ENCODE measurements at places on chromosomes 1 and 21. TPM values are rescaled to one million over a fixed set of nuclear protein-coding genes. Genes with fewer than 3 reads are reported as not detected.

DNA sequence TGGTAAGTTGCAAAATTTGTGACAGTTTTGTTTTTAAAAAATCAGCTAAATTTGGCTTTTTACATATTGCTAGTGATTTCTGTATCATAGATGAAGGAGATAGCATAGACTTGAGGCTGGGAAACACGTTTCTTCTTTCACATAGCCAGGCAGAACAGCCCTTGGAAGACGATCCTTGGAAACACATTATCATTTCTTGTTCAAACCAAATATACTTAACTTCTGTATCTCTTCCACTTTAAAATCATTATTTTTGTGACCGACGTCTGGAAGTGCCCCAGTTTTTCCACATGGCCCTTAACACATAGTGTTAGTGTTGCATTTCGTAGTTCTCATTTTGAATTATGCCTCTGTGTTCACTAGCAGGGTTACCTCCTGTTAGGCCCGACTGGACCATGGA, 193.5 kb downstream of the SDCCAG8 start:
- no peak for DNase-seq

DNA sequence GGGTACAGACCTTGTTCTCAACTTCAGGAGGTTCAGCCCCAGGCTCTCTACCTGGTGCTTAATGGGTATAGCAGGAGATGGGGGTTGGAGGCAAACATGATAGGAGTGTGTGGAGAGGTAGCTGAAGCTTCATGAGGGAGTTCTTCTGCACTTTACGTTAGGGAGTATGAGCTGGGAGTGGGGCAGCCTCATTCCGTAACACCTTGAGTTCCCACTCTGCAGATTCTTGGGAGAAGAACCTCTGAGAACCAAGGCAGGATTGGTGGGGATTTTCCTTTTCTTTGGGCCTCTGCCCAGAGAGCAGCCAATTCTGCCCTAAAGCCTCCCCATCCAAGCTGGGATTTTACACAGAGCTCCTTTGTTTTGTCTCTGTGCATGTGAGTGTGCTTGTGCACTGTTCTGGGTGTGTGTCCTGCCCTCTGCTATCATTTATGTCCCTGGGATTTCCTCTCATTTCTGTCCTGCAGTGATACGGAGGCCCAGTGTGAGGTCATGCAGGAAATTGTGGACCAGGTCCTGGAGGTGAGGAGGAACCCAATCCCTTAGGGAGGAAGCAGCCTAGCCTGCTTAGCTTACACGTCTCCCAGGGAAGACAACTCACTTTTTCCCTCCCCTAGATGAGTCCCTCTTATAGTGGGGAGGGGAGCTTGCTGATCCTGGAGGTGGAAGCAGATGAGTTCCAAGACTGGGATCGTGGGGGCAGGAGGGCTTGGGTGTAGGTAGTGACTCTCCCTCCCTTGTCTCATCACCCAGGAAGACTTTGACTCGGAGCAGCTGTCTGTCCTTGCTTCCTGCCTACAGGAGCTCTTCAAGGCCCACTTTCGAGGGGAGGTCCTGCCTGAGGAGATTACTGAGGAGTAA, 11.6 kb upstream of the SLC27A3 start:
- DNase-seq, result no peak

- DNase-seq, result no peak
Measured at GRCh38 chr1:61951731-61952580, 209.7 kb downstream of the PATJ start.

RNU1-1 gene
- under 0.01 TPM for total RNA-seq

GJA9 gene
- not detected for total RNA-seq

DNA sequence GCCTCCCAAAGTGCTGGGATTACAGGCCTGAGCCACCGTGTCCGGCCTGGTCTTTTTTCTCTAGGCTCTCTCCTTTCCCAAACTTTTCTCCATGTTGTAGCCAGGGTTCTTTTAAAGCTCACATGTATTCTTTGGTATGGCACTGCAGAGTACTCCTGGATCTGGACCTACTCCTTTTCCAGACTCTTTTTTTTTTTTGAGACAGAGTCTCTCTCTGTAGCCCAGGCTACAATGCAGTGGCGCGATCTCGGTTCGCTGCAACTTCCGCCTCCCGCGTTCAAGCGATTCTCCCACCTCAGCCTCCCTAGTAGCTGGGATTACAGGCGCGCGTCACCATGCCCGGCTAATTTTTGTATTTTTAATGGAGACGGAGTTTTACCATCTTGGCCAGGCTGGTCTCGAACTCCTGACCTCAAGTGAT, 602 bp upstream of the MED18 start:
- DNase-seq, result no peak

GPR153 gene
- 8.6 TPM for total RNA-seq

DNA sequence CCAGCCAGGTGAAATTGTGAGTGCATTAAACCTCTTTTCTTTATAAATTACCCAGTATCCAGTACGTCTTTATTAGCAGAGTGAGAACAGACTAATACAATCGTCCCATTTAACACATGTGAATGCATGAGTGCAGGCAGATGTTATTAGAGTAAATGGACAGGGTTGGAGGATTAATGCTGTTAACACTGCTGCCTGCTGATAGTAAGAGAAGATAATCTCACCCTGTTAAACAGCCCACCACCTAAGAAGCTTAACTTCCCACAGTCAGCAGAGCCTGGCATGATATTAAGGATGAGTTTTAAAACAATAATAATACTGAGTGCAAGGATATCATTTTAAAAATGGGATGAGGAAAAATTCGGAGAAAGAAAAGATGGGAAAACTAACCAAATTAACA, 181.4 kb upstream of the LHX8 start:
- DNase-seq, result no peak

TCEA3 gene
- total RNA-seq, result 16.3 TPM

DNA sequence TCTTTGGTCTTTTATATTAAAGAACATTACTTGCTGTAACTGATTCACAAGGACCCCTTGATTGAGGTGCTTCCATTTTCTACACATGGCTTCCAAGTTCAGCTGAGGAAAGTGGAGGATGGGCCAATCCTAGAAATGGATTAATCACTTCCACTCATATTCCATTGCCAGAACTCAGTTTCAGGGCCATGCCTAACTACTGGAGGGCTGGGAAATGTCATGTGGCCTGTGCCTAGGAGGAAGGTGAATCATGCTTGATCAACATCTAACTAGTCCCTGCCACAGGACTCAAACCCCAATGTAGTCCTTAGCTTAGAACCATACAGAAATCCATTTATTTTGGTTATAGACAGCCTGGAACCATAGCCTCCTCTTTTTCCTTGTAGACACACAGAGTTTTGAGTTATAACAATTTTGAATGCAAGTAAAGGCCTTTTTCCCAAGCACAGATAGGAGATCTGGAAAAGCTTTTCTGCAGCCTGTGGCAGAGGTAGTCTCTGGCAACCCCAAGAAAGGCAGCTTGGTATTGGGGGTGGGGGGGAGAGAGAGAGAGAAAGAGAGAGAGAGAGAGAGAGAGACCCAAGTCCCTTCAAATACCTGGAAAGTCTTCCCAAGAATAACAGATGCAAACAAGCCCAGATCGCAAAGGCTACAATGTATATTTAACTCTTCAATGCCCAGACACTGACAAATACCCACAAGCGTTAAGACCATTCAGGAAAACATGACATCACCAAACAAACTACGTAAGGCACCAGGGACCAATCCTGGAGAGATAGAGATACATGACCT, 12.5 kb downstream of the MAST2 start:
- DNase-seq, result peak; percentile 63

ESPN gene
- not detected for total RNA-seq

DNA sequence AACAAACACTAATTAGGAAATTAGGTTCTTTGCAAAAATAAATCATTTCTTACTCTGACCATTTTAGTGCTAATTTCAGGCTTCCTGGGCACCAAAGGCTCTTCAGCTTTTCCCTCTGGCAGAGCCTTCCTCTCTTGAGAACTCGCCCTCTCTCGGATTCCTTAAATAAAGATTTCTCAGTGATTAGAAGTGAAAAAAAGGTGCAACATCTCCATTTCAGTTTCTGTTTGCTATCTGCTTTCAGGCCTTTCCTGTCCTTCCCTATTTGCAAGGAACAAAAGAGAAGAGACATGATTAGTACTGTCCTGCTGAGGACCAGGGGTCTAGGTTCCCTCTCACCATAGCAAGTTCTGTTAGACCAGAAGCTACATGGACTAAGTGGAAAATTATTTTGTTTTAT, 27.8 kb upstream of the CACYBP start:
- DNase-seq, result no peak

- DNase-seq, result peak; percentile 85
Measured at GRCh38 chr1:152185544-152186391, 26.7 kb upstream of the RPTN start.

DNA sequence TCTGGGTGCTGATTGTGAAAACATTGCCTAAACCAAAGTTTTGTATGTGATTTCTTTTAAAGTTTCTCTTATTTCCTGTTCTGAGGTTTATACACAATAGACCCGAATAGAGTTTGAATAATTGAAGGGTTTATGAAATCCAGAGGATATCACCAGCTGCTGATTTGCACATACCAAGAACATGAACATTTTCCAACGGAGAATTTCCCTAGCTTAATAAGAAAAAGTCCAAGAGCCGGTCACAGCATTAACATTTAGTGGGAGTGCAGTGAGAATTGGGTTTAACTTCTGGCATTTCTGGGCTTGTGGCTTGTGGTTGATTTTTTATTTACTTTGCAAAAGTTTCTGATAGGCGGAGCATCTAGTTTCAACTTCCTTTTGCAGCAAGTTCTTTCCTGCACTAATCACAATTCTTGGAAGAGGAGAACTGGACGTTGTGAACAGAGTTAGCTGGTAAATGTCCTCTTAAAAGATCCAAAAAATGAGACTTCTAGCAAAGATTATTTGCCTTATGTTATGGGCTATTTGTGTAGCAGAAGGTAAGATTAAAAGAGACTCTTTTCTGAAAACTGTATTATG, at the start of gene CFH:
Gene CFH (plus strand): TSS at position 407 of the 579 bp plus-strand sequence. CDS start 75 bp downstream, at position 482.
- peak; percentile 85 for DNase-seq

- no peak for DNase-seq
Measured at GRCh38 chr1:67588178-67588855, 96.7 kb upstream of the GADD45A start.

IGSF3 gene
- 0.22 TPM for total RNA-seq

DNA sequence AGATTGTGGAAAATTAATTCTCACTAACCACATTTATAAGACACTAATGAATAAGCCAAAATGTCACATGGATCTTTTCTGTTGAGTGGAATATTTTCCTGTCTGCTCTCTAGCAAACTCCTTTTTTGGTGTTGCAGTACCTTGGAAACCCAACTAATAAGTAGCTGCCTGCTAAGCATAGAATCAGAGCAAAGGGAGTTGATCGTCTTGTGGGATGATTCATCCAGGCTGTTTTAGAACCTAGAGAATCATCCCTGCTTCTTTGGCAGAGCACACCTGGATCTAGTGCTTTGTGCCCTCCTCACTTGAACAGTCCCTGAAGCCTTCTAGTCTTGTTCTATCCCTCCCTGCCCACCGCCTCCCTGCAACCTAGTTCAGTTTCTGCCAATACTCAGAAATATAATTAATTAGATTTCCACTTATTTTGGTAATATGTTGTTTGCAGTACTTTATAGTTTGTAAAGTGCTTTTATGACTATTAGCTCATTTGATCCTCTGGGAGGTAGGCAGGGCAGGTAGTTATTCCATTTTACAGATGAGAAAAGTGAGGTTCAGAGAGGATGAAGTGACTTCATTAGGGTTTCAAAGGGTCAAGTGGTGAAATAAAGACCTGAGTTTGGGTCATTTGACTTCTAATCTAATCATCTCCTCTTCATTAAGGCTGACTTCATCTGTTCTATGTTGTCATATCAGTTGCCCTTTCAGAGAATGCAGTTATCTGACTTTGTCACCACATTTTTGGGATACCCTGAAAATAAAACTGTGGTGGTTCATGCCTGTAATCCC, 2.5 kb downstream of the AGO4 start:
- peak; percentile 78 for DNase-seq

DNA sequence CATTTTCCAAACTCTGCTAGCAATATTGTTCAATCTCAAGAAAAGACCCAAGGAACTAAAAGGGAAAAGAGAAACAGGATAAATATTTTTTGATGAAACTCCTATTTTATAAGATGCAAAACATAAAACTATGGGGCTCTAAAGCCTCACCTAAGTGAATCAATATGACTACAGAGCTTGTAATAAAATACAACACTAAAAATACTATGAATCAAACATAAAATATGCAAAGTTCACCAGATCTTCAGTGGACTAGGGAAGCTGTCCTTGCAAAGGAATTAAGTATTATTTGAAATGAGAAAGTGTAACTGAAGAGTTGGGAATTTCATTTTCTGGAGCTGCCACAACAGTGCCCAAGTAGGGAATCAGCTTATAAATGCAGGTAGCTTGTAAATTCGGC, 124.5 kb downstream of the CRB1 start:
- DNase-seq, result peak; percentile 27

GRCh38 chr1:212762839-212763238, 28.7 kb downstream of the NSL1 start:
- no peak for DNase-seq
